ENCODE measurements at places on chromosomes 5 and 9.

DNA sequence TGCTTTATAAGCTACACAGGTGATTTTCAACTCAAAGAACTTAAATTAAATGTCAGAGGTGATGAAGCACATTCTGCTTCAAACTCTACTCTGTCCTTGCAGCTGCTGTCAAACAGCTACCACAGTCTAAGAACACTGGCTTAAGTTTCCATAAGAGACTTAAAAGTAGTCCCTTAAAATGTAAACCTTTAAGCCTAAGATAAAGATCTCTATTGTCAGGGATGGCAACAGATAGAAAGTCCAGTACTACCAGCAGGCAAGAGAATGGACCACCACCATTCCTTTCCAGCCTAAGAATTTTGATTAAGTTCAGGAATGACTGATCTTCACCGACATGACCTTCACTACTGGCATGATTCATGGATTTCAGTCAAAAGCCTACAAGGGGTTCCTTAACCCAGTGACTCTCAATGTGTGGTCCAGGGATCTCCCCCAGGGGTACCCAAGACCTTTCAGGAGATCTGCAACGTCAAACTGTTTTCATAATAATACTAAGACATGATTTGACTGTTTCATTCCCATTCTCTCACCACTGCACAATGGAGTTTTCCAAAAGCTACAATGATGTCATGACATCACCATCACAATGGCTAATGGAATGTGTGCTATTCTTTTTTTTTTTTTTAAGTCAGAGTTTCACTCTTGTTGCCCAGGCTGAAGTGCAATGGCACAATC lies 41.1 kb upstream of the PLPP6 start:
- DNase-seq = no peak

DNA sequence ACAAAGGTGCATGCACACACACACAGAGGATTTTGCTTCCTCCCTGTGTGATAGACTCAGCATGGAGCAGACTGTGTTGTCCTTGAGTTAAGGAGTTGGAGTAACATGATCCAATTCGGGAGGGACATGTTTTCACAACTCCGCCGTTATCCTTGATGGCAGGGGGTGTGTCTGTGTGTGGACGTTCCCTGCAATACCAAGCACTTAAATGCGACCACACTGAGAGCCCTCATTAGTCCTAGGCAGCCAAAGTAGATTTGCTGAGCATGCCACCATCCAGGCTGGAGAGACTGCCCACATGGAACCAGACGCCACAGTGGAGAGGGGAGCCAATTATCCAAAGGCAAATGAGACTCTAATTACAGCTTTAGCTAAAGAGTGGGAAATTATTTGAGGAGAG lies 140.1 kb downstream of the DOCK2 start:
- no peak for DNase-seq

DNA sequence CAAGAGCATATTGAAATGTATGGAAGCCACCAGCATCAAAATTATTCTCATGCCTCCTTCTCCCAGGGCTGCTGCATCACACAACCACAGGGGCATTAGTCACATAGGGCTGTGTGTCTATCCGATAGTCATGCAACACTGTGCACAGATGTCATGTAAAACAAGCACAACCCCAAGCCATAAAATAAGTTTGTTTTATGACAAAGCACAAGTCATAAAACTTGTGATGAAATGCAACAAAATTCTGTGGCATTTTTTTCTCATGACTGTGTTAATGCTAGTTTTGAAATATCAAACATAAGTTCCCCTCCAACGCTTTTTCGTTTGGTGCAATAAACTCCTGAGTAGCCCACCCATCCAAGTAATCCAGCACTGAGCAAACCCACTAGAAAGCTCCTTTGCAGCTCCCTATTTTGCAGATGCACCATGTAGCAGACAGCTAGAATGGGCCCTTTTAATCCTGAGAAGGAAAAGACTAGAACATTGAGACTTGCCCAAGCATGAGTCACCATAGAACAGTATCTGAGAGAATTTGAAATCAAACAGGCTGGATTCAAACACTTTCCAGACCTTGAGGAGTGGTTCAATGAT lies 93.3 kb upstream of the ZNF366 start:
- DNase-seq = no peak

- no peak for DNase-seq
Observed at GRCh38 chr5:92309336-92309991, 926.3 kb upstream of the ARRDC3 start.

DNA sequence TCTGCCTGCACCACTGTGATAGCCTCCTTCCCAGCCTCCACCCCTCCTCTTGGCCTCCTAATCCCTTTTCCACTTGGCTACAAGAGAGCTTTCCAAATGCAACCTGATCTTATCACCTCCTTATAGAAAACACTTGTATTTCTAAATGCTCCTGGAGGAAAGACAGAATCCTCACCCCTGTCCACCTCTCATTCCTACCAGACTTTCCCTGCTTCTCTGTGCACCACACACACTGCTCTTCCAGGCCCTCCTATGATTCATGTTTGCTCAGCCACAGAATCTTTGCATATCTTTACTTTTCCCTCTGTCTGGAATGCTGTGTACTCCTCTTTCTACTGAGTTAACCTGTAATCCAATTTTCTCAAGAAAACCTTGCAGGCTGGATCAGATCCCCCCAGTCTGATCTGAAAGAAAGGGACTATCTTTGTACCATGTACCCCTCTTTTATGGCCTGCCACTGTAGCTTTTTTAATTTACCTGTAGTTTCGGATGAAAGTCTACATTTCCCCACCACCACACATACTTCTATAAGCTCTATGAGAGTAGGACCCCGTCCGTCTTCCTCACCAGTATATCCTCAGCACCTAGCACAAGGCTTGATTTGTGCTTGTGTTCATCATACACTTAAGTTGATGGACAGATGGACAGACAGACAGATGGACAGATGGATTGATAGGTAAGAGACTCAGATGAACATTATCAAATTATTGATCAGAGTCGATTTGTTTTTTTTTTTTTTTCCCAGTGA lies 95.3 kb downstream of the GALNT10 start:
- DNase-seq = no peak

GRCh38 chr5:38607930-38608564 lies 51.6 kb upstream of the LIFR start:
- DNase-seq = no peak

GRCh38 chr5:164672931-164673694 lies 1167.7 kb downstream of the MAT2B start:
- DNase-seq = no peak

DNA sequence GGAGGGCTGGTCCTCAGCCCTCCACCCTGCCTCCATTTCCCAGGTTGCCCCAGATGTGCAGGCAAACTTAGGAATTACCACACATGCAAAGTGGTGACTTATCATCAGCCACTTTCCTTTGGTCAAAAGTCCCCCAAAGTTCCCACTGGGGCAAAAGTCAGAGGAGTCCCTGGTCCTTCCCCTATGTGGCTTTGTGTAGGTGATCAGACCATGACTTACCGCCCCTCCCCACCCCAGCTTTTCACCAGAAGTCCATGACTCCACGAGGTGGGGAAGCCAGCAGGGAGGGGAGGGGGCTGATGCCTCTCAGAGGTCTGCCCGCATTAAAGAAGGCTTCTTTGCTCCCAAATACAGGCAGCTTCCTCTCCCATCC lies 5.8 kb downstream of the TRAF1 start:
- no peak for DNase-seq

GRCh38 chr5:71790433-71790832 lies 71.4 kb downstream of the CARTPT start:
- no peak for DNase-seq

DNA sequence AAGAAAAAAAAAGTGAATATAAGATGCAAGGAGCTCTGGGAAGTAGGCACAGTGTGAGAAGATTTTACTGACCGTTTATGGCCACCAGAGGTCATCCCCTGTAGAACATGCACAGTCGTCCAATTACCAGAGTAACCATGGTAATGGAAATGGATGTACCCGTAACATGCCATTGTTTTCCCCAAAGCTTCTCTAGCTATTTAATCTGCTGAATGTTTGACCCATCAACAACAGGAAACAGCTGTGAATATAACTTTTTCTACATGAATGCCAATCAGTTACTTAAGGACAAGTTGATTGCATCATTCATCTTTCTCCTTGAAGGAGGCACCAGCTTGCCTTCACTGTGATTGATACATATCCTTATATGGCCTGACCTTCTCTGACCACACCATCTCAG lies 1967.0 kb upstream of the CDH9 start:
- DNase-seq = no peak

DNA sequence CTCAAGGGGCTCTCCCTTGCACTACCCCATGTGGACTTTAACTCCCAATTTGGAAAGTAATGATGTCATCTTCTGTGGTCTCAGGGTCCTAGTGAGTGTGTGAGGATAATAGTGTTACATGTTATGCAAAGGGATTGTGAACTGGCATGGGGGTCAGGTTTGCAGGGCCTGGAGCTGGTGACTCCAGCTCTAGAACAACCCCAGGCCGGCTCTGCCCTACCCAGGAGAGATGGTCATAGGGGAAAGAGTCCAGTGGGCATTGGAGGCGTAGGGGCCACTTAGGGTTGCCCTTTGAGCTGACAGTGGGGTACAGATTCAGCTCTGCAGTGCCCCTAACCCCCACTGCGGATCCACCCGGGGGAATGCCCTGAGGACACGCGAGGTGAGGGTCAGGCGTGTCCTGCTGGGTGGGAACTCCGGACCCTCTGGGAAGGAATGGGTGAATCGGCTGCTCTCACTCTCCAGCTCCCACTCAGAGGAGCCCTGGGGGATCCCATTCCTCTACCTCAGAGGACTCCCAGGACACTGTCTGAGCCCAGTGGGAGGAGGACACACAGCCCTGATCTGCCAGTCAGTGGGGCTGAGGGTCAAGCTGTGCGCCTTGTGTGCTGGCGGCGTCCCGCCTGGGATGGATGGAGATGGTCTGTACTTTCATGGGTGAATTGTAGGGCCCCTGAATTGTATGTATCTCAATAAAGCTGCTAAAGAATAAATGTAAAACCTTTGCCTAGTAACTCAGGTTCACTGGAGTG lies 2.5 kb upstream of the NKD2 start:
- DNase-seq = no peak
